Activated CD4-positive, alpha-beta T cell treated with anti-CD3 and anti-CD28 coated beads for 36 hours (primary cell): ENCODE measurements at places on chromosomes 16 and 17.

DNA sequence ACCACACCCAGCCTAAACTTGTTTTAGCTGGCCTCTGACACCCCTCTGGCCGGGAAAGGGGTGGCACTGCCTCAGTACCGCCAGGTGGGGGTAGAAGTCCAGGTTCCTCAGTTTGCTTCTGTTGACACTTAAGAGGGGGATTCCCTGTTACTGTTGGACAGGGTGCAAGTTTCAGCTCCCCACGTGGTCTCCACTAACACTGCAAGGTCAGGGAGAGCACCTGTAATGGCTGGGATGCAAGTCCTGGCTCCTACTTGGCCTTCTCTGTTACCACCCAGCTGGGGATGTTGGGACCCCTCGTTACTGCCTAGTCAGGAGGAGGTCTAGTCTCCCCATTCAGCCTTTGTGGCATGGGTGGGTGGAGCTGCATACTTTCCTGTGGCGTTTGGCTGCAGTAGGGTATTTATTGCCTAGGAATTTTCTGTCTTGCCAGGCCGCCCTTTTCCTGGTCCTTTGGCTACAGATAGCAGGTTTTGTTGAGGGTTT is 10.6 kb upstream of the MFAP4 start:
- no peak for DNase-seq

GRCh38 chr17:12282056-12282455 is 261.4 kb downstream of the MAP2K4 start:
- no peak for DNase-seq

- no peak for DNase-seq
These were observed 10.3 kb upstream of the RMI2 start for GRCh38 chr16:11334831-11335404.

- no peak for DNase-seq
These were observed 8.3 kb downstream of the SLC5A10 start for GRCh38 chr17:18960241-18960665.

GRCh38 chr16:77784441-77785372 is 3.7 kb upstream of the VAT1L start:
- DNase-seq: no peak
